ENCODE measurements at places on chromosomes 3 and 15. TPM values are rescaled to one million over a fixed set of nuclear protein-coding genes. Genes with fewer than 3 reads are reported as not detected.

DNA sequence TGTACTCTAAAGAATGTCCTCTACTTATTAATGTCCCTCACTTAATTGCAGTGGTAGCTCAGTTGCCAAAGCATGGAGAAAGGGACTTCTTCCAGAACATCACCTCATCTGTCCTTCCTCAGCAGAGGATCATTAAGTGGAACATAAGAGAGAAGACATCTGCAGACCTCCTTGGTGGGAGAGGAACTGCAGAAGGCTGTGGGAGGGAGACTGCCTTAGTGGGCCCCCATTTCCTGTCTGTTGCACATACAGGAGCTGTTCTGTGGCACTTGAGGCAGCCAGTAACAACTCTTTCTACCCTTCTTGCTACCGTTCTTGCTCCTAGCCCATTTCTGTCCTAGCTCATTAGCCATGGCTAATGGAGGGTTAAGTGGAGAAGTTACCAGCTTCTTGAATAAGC is 33.6 kb downstream of the HPS3 start:
- H3K4me1 ChIP-seq, result no peaks in the 10 kb centered on the region
- DNase-seq, result no peak
- H3K4me3 ChIP-seq, result no peak overlapping the region
- H3K27ac ChIP-seq, result no peak overlapping the region
- H3K27me3 ChIP-seq, result no peaks in the 10 kb centered on the region

GRCh38 chr3:32226875-32227500 is 11.5 kb upstream of the CMTM8 start:
- DNase-seq, result no peak
- no peaks in the 10 kb centered on the region for H3K36me3 ChIP-seq
- no peaks in the 10 kb centered on the region for H3K27me3 ChIP-seq
- H3K4me1 ChIP-seq, result no peaks in the 10 kb centered on the region

GRCh38 chr15:36938131-36938530 is 162.2 kb downstream of the MEIS2 start:
- DNase-seq, result no peak
- no peaks in the 10 kb centered on the region for H3K36me3 ChIP-seq
- no peak overlapping the region for H3K27ac ChIP-seq
- peaks cover 3% of the 10 kb centered on the region for H3K4me1 ChIP-seq

The SI gene
- not detected for total RNA-seq

- no peak overlapping the region for H3K27ac ChIP-seq
- H3K4me1 ChIP-seq, result peaks cover 19% of the 10 kb centered on the region
- H3K36me3 ChIP-seq, result peaks cover 3% of the 10 kb centered on the region
- peaks cover 5% of the 10 kb centered on the region for H3K27me3 ChIP-seq
- DNase-seq, result peak; percentile 45
Observed at GRCh38 chr3:13420831-13421765, 976 bp upstream of the NUP210 start.

The TWF2 gene
- total RNA-seq, result 123 TPM

The TCF12 gene
- 104 TPM for total RNA-seq

The MYZAP gene
- total RNA-seq, result 0.66 TPM

The PIF1 gene
- total RNA-seq, result 193 TPM

The SENP2 gene
- 80.3 TPM for total RNA-seq

The ZMAT3 gene
- 16.3 TPM for total RNA-seq

The SNX33 gene
- total RNA-seq, result 21.2 TPM

Measured in GM23338 (cell line).